ENCODE measurements at places on chromosomes 16 and 17.

DNA sequence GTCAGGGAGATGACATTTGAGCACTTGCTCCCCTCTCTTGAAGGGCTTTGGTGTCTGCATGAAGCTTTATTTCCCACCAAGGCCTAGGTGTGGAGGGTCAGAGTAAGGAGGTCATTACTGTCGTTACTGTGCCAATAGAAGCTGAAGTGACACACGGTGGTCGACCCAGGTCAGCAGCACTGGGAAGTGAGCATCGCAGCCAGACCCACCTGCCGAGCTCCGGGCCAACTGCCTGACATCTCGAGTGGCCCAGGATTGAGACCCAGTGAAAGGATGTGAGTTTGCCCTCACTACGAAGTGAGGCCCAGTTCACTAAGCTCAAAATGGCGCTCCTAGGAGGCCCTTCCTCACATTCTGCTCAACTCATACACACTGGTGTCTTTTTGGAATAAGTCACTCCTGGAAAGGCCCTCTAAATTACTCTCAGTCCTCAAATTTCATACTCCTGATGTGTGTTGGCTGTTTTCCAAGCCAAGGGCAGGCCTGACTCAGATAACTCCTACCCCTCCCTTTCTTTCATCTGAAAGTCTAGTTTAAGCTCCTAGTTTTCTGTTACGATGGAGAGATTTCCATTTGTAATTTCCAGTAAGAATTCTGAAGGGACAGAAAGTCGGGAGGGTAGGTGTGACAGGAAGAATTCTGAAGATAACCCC lies 200.4 kb downstream of the LGALS9B start:
- no peak for DNase-seq

- no peak for DNase-seq
These were observed 5.5 kb upstream of the ERAL1 start for GRCh38 chr17:28849281-28849680.

GRCh38 chr17:48990882-48991357 lies 6.3 kb upstream of the IGF2BP1 start:
- DNase-seq = no peak

DNA sequence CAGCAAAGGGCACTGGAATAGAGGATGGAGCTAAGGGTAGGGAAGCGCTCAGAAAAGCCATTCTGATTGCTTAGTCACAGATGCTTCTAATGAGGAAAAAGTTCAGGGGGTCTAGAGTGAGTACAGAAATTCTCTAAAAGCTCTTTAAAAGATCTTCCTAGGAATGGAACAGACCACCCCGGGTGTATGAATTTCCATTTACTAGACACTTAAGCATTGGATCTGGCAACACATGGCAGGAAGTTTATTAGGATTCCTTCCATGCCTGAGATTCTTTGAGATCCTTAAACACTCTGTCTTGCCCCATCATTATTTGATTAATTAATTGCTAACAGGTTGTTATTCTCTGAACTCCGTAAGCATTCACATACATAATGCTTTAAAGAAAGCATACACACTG lies 8.5 kb downstream of the KRTAP9-7 start:
- DNase-seq = no peak

GRCh38 chr16:87358250-87358649 lies 25.3 kb downstream of the FBXO31 start:
- DNase-seq = no peak

DNA sequence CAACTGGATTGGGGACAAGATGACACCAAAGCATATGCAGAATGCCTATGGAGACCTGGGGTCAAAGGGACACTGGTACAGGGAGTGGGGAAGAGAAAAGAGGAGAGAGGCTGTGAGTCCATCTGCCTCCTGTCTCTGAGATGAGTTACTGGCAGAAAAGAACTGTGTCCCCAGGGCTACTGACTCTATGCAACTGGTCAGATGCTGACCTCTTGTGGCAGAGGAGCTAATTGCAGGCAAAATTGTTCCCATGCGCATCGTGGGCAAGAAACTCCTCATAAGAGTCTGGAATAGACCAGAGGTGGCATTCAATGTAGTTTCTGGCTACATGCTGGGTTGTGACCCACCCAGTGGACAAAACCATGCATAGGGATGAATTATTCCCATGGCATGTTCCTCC lies 26.1 kb upstream of the MLKL start:
- no peak for DNase-seq

DNA sequence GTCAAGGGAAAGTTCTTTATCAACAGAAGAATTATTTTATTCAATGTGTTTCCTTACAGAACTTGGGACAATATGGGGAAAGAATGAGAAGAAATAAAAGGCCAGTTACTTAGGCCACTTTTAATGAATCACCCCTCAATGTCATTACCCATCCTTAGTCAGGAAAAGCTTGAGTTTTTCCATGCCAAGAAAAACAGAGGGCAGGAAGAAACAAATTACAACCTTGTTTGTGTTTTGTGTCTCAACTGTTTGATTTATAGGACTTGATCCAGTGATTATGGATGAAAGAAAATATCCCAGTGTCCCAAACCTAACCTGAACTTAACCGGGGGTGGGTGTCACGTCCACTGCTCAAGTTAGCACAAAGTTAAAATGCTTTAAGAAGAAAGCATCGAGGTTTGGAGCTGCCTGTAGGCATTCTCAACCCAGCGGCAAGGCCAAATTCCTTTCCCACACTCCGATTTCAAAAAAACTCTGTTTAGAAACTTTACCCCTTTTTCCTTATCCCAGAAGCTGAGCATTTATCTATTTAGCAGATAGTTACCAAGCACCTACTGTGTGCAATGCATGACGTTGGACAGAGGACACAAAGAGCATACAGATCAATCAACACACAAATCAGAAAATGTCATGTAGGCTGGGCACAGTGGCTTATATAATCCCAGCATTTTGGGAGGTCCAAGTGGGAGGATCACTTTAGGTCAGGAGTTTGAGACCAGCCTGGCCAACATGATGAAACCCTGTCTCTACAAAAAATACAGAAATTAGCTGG lies 14.0 kb upstream of the CYB5B start:
- no peak for DNase-seq

DNA sequence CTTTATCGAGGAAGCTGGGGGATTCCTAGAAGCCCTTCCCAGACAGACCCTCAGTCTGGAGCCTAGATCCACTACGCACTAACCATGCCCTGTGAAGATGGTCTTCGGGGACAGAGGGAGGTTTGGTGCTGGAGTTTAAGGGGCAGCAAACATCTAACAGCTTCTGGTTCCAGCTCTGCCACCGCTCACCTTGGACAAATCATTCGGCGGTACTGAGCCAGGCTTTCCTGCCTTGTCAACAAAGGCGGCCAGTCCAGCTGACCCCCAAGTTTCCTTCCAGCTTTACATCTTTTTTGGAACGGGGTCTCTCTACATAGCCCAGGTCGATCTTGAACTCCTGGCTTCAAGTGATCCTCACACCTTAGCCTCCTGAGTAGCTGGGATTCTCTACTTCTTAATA lies 369 bp upstream of the GJD3 start:
- no peak for DNase-seq

GRCh38 chr17:20307326-20307910 lies 159.9 kb downstream of the LGALS9B start:
- DNase-seq = no peak

DNA sequence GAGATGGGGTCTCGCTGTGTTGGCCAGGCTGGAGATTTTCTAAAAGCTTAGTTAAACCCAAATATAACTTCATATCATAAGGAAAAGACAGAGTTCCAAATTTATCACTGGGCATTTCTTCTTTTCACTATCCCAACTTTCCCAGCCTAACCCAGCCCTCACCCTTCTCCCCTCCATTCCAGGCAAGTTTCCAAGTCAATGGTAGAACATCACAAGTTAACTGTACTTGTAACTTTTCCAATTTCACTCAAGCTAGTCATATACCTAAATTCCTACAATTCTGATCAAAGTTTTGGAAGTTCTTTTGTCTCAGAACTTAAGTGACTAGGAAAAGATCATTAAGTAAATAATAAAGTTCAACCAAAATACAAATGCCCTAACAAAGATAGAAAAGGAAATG lies 61.2 kb downstream of the USP32 start:
- no peak for DNase-seq

Measured in activated CD4-positive, alpha-beta T cell treated with anti-CD3 and anti-CD28 coated beads, Interleukin-2, amount 50 U/mL, for 1 hour (primary cell).